ENCODE measurements at places on chromosomes 16 and 17.
A peak's percentile ranks its signal among the peaks of the same experiment; 100 is the strongest.

DNA sequence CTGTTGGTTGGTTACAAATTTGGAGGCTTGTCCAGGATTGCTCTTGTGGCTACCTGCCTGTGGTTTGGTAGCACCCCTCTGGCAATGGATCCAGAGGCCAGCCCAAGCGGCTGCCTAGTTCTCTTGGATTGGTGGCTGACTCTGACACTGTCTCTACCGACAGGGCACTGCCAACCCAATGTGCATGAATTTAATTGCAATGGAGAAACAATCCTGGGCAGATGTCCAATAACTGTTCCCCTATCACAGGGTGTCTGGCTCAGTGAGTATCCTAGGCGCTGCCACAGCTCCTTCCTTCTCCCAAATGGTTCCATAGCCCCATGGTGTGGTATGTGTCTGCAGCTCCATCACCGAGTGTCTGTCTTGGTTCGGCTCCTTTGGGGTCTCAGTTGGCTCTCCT lies 19.5 kb downstream of the N4BP1 start:
- DNase-seq: no peak

DNA sequence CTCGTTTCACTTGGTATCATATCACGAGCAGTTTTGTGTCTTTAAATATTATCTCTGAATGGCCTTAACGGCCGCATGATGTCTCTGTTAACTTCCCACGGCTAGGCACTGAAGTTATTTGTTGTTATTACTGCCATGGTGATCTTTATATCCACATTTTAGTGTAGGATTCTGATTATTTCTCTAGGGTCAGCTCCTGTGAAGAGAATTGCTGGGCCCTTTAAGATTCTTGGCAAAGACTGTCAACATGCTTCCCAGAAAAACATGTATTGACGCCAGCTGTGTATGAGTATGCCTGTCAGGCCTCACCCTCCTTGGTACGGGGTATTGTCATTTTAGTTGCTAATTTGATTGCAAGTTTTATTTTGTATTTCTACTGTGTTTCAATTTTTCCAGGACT lies 263.5 kb downstream of the SNX29 start:
- DNase-seq: no peak

- DNase-seq: no peak
Observed at GRCh38 chr17:70055000-70055399, 20.0 kb upstream of the KCNJ16 start.

DNA sequence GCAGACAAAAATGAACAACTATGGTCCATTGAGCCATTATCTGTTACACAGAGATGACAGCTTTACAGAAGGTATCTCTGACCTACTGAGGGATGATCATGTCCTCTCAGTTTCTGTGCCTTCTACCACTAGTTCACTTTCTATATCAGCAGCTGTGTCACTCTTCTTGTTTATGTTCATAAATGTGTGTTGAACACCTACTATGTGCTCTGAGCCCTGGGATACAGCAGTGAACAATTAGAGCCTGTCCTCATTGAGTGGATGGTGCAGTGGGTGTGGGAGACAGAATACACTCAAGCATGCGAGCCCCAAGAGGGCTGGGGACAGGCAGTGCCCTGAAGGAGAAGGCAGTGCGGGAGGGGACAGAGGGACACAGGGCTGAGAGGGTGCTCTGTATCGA lies 92.1 kb downstream of the ABCC6 start:
- DNase-seq: no peak

GRCh38 chr17:39722965-39723848 lies 7.1 kb downstream of the MIEN1 start:
- DNase-seq: no peak

- no peak for DNase-seq
Observed at GRCh38 chr17:57873261-57874057, 23.6 kb upstream of the MRPS23 start.

DNA sequence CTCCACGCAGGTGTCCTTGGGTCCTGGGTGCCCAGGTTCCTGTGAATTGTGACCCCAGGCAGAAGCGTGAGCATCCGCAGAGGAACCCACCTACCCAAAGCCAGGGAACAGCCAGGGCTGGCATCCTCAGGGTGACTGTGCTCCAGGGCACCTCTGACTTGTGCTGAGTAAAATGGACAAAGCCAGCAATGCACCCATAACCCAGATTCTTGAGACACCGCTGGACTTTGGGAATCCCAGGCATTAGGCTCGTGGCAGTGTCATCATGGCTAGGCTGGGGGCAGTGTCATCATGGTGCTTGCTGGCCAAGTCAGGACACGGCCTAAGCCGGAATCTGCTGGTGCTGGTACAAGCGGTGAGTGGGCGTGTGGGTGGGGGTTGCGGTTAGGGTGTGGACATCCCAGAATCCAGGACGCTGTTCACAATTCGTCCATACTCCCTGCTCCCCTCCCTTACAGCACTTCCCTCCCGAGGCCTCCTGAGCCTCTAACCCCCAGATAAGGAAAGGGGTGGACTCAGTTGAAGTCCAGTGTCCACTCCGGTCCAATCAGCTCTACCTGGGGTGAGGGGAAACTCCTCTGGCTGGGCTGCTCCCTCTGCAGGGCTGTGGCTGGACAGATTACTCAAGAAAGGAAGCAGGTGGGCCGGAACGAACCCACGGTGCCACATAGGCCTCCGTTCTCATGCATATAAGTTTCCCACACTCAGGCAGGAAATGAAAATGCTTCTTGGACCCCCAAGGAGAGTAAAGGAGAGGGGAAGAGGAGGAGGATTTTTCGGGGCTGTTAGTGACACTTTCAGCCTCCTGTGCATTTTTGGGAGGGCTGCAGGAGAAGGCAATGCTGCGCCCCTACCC lies 138.9 kb downstream of the SEC14L1 start:
- no peak for DNase-seq

DNA sequence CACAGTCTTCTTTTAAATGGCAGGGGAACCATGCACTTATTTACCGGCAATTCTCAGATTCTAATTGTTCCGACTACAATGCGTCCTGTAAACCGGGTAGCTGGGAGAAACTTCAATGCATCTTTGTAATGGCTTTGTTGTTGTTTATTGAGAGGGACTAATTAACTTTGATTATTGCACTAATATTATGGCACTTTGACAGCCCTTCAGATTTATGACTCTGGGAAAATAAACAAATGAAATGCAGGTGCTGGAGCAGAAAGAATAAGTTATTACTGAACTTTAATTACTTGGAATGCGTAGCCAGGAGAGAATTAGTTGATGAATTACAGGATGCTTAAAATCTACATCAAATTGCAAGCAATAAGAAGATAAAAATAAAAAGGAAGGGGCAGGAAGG lies 77.0 kb downstream of the WWOX start:
- no peak for DNase-seq

GRCh38 chr16:11342021-11342855 lies 3.0 kb upstream of the RMI2 start:
- DNase-seq: no peak

- no peak for DNase-seq
Observed at GRCh38 chr16:81838794-81839193, 59.7 kb downstream of the PLCG2 start.

- DNase-seq: no peak
Observed at GRCh38 chr16:28596840-28597691, at the start of gene SULT1A2. TSS of gene SULT1A2 (minus strand) at chr16:28597050. CDS start at chr16:28595930, 1,120 bp downstream.

DNA sequence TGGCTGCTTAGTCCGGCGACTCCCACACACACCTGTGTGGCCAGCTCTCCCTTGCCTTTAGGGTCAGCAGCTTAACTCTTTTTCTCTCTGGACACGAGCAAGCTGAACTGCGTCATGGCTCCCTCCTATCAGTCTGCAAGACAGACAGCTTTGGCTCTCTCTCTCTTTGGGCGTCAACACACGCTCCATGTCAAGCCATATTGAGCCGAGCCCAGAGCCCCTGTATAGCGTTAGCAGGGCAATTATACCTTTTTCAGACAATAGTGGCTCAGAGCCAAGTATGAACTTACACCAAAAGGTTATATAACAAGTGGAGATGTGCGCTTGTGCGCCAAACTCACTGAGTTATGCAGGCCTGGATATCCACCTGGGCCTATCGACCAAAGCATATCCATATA lies 34.8 kb upstream of the APPBP2 start:
- no peak for DNase-seq

DNA sequence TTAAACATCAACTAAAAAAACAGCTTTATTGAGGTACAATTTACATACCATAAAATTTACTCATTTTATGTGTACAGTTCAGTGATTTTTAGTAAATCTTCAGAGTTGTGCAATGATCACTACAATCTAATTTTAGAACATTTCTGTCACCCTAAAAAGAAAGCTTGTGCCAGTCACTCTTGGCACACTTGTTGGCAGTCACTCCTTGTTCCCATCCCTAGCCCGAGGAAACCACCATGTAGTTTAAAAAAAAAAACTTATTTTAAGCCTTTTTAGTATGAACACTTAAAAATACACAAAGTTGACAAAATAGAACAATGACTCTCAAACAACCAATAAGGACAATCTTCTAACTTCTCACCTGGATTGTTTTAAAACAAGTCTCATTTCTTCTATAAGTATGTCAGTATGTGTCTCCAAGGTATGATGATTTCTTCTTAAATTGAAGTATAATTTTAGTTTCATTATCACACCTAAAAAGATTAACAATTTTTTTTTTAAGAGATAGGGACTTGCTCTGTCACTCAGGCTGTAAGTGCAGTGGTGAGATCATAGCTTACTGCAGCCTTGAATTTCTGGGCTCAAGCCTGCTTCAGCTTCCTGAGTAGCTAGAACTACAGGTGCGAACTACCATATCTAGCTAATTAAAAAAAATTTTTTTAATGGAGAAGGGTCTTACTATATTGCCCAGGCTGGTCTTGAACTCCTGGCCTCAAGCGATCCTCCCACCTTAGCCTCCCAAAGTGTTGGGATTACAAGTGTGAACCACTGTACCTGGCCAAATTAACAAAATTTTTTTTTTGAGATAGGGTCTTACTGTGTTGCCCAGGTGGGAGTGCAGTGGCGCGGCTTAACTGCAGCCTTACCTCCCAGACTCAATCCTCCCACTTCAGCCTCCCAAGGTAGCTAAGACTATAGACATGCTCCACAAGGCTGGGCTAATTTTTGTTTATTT lies 53.2 kb downstream of the PPM1E start:
- no peak for DNase-seq

- no peak for DNase-seq
Observed at GRCh38 chr16:50645563-50646220, 35.4 kb downstream of the SNX20 start.

DNA sequence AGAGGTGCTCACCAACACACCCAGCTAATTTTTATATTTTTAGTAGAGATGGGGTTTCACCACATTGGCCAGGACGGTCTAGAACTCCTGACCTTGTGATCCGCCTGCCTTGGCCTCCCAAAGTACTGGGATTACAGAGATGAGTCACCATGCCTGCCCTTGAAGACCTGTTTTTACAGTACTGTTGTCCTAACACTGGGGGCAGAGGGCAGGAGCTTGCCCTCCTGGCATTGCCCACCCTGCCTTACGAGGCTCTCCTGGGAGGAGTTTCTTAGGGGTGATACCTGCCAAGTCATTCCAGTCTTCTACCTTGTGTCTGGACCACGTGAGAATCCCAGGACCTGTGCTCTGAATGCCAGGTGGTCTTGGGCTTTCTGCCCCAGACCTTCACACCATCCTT lies 2.7 kb downstream of the ASPSCR1 start:
- DNase-seq: no peak

- DNase-seq: no peak
Observed at GRCh38 chr17:3695129-3695722, 729 bp downstream of the P2RX5 start.

DNA sequence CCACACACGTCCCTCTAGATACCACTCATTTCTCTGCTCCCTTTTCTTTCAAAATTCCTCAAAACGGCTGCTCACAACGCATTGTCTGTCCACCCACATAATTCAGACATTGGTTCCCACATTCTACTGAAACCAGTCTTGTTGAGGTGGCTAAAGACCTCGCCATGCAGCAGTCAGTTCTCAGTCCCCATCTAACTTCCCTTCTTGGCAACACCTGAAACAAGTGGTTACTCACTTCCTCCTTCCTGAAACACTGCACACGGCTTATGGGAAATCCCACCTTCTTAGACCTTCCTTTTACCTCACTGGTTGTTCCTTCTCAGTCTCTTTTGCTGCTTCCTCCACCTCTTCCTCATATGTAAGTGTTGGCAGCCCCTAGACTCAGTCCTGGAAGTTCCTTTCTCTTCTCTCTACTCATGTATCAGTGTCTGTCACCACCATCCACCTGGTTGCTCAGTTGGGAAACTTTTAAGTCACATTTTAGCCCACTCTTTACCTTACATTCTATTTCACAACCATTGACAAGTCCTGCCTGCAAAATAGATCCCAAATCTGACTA lies 277.1 kb downstream of the CEP112 start:
- DNase-seq: no peak

DNA sequence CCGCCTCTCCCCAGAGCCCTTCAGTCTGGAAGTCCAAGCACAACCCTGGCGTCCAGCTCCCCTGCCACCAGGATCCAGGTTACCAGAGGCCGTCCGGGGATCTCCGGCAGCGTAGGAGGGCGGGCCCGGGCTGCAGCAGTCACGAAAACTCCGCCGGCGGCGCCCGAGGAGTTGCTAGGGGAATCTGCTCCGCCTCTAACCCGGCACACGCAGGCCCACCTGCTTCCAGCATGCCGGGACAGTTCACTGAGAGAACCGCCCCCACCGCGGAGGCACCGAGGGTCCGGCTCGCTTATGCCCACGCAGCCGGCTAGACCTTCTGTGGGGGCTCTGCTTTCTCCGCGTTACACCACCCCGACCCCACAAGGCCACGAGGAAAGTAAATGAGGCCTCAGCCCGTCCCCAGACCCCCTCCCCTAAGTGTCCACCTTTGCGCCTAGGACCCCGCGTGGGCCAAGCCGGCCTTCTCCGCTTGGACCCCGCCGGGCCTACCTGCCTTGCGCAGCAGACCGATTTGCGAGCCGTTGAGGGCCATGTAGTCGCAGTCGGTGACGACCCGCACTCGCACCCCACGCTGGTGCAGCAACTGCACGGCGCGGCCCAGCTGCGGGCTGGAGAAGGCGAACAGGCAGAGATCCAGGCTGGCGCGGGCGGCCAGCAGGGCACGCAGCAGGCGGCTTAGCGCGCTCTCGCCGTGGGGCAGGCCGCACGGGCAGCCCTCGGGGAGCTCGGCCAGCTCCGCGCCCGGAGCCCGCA lies 587 bp downstream of the PLD6 start:
- DNase-seq: peak; percentile 31

DNA sequence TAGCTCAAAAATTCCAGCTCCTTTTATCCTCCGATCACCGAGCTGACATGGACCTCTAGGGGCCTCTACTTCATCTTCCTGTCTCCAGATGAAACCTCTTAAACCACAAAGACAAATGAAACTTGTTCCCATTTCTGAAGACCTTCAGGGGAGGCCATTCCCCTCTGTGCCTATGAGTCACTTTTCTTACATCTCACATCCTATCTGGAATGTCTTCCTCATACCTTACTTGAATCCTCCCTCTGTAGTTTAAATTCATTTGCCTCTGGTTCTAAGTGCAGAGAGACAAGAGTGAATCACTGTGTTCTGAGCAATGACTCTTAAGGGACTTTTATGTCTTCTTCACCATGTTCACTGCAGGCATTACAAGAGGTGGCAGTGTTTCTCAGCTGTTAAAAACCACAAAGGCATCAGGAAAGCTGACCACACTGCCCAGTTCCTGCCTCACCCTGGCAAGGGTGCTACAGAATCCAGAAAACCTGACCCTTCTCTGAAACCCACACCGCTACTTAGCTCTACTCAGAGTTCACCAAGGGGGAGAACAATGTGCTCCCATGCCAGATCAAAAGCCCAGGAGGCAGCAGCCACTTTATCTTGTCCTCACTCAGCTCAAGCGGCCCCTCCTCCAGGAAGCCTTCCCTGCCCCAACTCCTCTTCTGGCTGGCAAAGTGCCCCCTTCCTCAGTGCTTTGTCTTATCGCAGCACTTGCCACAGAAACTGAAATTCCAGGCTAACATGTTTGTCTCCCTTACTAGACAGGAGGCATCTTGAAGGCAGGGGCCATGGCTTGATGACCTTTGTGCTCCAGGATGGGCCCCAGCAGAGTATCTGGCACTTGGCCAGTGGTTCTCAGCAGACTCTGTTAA lies 6.4 kb downstream of the CUEDC1 start:
- no peak for DNase-seq

Measured in activated CD8-positive, alpha-beta memory T cell treated with anti-CD3 and anti-CD28 coated beads for 4 hours (primary cell).